ENCODE measurements at places on chromosomes 4 and X. TPM values are rescaled to one million over a fixed set of nuclear protein-coding genes. Genes with fewer than 3 reads are reported as not detected.

The BOD1L1 gene
- total RNA-seq = 35.0 TPM

The UGT2B10 gene
- not detected for total RNA-seq

The CRMP1 gene
- total RNA-seq = 0.66 TPM

The RNF175 gene
- total RNA-seq = not detected

The PAGE2B gene
- total RNA-seq = not detected

The SLC38A5 gene
- 86.3 TPM for total RNA-seq

The SSX4B gene
- not detected for total RNA-seq

The DGAT2L6 gene
- not detected for total RNA-seq

The HSPA4L gene
- total RNA-seq = 0.80 TPM

The CASP6 gene
- 33.1 TPM for total RNA-seq

The SRP72 gene
- total RNA-seq = 155 TPM

The ARSD gene
- 4.1 TPM for total RNA-seq

The FREM3 gene
- not detected for total RNA-seq

The PLA2G12A gene
- 9.7 TPM for total RNA-seq

The FRG1 gene
- 75.9 TPM for total RNA-seq

The ADGRG4 gene
- not detected for total RNA-seq

The ABCB7 gene
- 26.7 TPM for total RNA-seq

Data from T-helper 2 cell treated with Interferon-gamma antibody and Interleukin-4, amounts not matched to agents 100 ng/mL and 5 ng/mL, for 36 hours (primary cell).